NCI-H446 treated with DMSO at 0.1 percent for 48 hours (cell line): ENCODE measurements at places on chromosomes 7 and 10.

DNA sequence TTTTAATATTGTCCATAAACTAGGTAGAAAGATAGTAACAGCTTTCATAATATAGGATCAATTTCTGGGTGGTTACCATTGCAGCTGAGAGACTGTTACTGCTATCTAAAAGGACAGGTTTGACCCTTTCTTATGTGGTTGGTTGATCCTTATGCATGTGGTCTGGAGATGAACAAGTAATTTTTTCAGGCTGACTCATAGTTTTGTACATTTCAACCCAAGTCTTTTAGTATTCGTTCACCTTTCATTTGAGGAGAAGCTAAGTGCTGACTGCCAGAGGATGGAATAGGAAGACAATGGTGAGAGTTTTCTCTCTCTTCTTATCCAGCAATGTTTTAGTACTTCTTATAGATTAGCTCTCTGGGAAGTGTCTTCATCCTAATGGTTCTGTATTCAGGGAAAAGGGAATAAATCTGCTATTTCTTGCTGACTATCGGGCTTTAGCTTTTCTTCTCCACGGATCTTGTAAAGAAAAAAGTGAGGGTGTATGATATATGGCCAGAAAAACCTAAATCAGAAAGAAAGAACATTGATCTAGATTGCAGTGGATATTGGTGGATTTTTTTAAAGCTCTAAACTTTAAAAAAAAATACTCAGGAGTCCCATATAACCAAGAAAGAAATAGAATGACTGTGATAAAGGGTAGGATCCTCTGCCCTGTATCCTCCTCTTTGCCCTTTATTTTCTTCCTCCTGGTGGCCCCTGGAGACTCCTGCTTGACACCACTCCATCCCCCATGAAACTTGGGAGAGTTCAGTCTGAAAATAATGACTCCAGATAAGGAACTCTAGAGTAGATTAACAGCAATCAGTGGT lies 88.0 kb downstream of the CPED1 start:
- DNase-seq, result no peak

GRCh38 chr10:59336632-59337031 lies 25.7 kb downstream of the FAM13C start:
- peak; percentile 66 for DNase-seq

DNA sequence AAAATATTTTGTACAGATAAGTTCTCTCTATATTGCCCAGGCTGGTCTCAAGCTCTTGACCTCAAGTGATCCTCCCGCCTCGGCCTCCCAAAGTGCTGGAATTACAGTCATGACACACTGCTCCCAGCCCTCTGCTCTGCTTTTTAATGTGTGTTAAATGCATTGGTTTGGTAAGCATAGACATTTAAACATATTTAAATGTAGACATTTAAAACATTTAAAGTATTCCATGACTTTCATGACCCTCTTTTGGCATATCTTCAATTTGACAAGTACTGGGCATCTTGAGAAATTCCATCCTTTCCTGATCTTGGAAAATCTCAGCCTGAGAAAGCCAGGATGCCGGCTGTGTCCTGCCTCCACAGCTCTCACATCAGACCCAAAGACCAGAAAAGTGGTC lies 5.2 kb upstream of the SAR1A start:
- no peak for DNase-seq

DNA sequence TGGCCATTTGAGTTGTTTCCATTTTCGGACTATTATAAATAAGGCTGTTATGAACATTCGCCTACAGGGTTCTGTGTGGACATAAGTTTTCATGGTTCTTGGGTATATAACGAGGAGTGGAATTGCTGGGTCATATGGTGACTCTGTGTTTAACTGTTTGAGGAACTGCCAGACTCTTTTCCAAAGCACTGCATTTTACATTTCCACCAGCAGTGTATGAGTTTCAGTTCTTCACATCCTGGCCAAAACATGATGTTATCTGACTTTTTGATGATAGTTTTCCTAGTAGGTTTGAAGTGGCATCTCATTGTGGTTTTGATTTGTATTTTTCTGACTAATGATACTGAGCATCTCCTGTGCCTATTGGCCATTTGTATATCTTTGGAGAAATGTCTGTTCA lies 5.4 kb downstream of the SUV39H2 start:
- DNase-seq, result no peak

DNA sequence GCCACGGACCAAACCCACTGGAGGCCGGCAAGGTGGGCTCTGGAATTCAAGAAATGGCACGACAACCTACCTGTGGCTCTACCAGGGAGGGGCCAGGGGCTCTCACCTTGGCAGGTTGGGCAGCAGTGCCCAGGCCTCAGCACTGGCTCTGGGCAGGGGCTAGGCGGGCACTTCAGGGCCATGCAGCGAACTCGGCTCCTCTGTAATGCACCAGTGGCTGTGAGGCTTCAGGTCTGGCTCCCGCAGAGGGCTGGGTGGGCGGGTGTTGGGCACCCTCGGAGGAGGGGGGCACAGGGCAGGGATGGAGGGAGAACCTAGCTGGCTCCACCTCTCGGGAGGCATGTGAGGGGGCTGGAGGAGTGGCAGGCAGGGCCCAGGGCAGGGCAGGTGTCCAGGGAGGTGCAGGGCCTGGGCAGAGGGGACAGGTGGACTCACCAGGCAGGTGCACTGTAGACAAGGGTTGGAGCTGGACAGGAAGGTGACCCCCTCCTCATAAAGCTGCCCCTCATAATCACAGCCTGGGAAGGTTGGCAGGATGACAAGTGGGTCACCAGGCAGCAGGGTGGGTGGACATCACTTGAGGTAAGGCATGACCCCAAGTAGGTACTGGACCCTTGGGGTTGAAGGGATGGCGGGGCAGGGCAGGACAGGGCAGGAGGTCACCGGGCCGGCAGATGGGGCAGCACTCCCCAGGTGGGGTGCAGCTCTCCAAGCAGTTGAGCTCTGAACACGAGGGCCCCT lies 6.7 kb downstream of the KCP start:
- DNase-seq, result no peak

DNA sequence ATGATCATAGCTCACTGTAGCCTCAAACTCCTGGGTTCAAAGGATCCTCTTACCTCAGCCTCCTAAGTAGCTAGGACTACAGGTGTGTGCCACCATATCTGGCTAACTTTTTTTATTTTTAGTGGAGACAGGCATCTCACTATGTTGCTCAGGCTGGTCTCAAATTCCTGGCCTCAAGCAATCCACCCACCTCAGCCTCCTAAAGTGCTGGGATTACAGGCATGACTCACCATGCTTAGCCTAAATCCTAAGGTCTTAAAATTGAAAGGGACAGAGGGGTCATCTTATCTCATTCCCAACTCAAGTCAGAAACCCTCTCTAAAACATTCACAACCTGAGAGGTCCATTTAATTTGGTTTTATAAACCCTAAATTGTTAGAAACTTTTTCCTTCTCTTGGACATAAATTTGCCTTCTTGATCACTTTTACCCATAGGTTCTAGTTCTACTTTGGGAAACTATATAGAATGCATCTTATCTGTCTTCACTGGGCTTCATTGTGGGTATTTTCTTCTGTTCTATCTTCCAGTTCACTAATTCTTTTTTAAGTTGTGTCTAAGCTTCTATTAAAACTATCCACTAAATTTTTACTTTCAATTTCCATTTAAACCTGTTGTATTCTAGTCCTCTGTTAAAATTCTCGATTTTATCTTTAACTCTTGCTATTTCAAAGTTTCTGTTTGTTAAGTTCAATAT lies 183.4 kb upstream of the KAT6B start:
- DNase-seq, result no peak

DNA sequence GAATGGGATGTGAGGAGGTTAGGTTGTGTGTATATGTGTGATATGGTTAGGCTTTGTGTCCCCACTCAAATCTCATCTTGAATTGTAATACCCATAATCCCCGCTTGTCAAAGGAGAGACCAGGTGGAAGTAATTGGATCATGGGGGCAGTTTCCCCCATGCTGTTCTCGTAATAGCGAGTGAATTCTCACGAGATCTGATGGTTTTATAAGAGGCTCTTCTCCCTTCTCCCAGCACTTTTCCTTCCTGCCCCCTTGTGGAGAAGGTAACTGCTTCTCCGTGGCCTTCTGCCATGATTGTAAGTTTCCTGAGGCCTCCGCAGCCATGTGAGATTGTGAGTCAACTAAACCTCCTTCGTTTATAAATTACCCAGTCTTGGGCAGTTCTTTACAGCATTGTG lies 47.3 kb downstream of the NPVF start:
- DNase-seq, result no peak

GRCh38 chr7:74617180-74617744 lies 40.3 kb upstream of the GTF2I start:
- DNase-seq, result no peak

GRCh38 chr10:132685101-132685891 lies 100.7 kb downstream of the NKX6-2 start:
- DNase-seq, result no peak

DNA sequence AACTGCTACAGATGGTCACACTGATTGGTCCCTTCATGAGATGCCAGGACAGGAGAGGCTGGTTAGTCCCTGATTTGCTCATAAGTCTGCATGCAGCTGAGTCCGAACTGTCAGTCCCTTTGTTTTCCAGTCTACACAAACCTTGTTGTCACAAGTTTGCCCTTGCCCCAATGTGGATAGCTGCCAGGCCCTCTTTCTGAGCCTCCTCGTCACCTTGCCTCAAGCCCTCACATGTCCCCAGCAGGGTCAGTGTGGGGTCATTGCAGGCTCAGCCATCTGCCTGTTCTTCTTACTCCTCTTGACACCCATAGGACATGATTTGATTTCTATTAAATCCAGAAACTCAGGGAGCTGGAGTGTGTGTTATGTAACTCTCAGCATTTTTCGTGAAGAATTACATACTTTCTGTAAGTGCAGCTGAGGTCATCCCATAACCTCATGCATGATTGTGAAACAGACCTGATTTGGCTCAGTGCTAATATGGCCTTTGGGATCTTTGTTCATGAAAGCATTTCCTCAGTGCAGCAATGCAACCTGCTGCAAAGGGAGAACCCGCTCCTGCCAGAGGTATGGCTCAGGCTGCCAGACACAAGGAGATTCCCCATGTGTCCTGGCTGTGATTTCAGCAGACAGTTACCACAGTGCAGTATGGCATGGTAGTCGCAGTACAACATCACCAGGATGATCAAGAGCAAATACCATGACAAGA lies 70.0 kb upstream of the ZMIZ2 start:
- DNase-seq, result no peak

GRCh38 chr7:102191556-102192379 lies 94.9 kb upstream of the SH2B2 start:
- DNase-seq, result no peak

- DNase-seq, result no peak
Observed at GRCh38 chr10:101321073-101321472, 32.9 kb upstream of the BTRC start.
